ENCODE measurements at places on chromosomes 16 and 17.

DNA sequence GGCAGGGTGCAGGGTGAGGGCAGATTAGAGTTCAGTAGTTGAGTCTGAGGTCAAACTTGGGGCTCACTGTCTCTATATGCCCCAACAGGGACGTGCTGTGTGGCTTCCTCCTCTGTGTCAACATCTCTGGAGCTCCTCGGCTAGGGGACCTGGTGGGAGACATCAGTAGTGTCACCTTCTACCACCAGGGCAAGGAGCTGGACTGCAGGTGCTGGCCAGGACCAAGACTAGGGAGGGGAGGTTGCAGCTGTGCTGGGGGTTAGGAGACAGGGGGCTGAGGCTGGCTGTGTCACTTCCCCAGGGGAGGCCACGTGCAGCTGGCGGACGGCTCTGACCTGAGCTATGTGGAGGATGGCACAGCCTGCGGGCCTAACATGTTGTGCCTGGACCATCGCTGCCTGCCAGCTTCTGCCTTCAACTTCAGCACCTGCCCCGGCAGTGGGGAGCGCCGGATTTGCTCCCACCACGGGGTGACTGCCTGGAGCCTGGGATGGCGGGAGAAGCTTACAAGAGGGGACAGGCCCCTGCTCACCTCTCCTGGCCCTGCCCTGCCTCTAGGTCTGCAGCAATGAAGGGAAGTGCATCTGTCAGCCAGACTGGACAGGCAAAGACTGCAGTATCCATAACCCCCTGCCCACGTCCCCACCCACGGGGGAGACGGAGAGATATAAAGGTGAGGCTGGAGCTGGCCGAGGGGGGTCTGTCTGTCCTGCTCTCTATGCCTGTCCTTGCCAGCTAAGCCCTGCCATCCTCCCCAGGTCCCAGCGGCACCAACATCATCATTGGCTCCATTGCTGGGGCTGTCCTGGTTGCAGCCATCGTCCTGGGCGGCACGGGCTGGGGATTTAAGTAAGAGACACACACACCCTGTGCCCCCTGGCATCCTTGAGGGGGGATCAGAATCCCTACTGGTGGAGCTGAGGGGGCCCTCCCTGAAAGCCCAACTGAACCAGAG is 18.9 kb downstream of the ADAM11 start:
- no peak for DNase-seq

DNA sequence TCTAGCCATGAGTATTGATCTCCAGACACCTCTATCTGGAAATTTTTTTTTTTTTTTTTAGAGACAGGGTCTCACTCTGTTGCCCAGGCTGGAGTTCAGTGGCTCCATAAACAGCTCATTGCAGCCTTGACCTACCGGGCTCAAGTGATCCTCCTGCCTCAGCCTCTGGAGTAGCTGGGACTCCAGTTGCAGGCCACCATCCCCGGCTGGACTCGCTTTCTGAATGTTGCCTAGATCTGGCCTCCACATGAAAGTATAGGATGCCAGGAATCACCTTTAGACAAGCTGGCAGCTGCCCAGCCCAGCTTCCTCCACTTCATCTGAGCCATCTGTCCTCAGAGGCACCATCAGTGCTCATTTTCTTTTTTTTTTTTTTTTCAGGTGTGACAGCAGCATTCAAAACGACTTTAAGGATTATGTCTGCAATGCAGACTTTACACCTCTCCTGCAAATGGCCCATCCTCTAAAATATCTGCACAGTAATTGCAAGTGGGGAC is 6.4 kb upstream of the PRR14 start:
- no peak for DNase-seq

- DNase-seq, result no peak
Observed at GRCh38 chr16:82715160-82715559, 88.4 kb downstream of the CDH13 start.

DNA sequence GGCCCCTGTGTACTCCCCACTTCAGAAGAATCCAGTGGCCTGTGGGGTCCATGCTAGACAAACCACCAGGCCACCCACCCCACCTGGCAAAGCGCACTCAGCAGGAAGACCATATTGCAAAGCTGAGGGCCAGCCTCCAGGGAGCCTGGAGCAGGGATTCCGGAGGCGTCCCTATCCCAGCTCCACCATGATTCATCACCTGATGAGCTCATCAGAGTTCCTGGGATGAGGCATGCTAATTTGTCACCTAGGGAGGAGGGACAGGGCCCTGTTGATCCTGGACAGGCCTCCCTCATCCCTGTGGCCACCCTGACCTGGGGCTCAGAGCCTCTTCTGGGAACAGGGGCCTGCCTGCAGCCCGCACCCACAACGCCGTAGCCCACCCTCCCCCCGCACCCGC is 131.6 kb upstream of the PLCG2 start:
- DNase-seq, result peak; percentile 74

- no peak for DNase-seq
Observed at GRCh38 chr17:46192189-46192438, 1.1 kb downstream of the KANSL1 start.

All from astrocyte of the hippocampus (primary cell).